ENCODE measurements at places on chromosomes 16 and 17.

GRCh38 chr16:2791174-2791573 is 3.8 kb upstream of the PRSS33 start:
- no peak for DNase-seq

GRCh38 chr16:72428681-72429376 is 256.9 kb upstream of the PMFBP1 start:
- DNase-seq = no peak

DNA sequence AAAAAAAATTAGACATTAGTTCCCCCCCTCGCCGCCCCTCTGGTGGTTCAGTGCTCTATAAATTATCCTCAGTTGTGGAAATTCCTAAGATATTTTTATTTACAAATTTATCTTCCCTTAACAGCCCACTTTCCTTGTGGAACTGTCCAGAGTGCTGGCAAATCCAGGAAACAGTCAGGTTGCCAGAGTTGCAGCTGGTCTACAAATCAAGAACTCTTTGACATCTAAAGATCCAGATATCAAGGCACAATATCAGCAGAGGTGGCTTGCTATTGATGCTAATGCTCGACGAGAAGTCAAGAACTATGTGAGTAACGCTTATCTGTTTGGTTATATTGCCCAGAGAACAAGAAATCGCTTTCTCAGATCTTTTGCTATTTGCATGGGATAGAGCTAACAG is 2.9 kb downstream of the KPNB1 start:
- DNase-seq = no peak

DNA sequence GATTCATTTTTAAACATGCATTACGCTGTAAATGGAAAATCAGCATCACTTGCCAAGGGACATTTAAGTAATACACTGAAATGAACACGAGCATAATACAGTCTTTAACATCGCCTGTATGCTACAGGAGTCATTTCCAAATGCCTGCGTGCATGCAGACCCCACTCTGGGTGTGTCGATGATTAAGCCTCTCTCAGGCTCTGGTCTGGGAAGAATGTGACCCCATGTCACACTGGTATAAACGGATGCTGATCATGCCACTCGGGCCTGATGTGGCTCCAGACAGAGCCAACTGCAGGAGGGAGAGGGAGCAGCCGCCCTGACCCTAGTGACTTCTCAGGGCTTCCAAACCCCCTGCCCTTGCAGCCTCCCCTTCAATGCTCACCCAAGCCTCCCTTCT is 10.8 kb downstream of the EMP2 start:
- no peak for DNase-seq

- no peak for DNase-seq
Observed at GRCh38 chr16:2866431-2866830, 8.5 kb upstream of the PRSS22 start.

GRCh38 chr17:48770954-48771353 is 42.4 kb upstream of the HOXB13 start:
- DNase-seq = no peak

Data from activated CD4-positive, CD25-positive, alpha-beta regulatory T cell treated with anti-CD3 and anti-CD28 coated beads, Interleukin-2, amount 50 U/mL, for 16 hours (primary cell).